ENCODE measurements at places on chromosomes 7 and 10.
A peak's percentile ranks its signal among the peaks of the same experiment; 100 is the strongest.

- no peak for DNase-seq
These were observed 77.4 kb downstream of the PPP1R17 start for GRCh38 chr7:31764462-31764861.

GRCh38 chr10:59854571-59854970 lies 51.8 kb downstream of the CCDC6 start:
- no peak for DNase-seq

DNA sequence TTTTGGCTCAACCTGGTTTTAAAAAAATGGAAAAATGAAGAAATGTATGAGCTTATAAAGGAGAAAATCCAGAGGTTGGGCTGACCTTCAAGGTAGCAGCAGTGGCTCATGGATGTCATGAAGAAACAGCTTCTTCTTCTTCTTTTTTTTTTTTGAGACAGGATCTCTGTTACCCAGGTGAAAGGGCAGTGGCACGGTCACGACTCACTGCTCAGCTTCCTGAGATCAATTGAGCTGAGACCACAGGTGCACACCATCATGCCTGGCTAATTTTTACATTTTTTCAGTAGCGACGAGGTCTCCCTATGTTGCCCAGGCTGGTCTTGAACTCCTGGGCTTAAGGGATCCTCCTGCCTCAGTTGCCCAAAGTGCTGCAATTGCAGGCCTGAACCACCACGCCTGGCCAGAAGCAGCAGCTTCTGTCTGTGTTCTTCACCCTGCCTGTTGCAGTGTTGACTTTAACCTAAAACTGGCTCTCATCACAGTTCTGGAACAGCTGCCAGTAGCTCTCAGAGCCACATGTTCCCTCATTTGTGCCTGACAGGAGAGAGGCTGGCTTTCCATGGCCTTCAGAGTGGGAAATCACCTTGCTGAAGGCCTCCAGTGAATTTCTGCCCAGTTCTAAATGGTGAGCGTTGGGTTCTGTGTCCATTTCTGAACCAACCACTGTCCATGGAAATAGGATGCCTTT lies 117.7 kb downstream of the PFKFB3 start:
- no peak for DNase-seq

DNA sequence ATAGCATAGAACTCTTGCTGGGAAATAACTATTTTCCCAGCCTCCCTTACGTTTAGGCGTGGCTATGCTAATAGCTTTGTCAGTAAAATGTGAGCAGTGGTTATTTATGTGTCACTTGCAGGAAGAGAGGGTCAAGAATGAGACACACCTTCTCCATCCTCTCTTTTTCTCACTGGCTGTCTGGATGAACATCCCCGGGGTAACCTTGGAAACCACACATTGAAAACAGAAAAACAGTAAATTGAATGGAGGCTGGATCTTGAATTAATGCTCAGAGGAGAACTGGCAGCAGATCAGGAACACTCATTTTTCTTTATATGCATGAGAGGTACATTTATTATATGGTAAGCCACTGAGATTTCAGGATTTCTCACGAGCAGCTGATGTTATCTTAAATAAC lies 127.6 kb downstream of the DNAJB9 start:
- DNase-seq, result no peak

GRCh38 chr10:100345570-100346330 lies 1.3 kb upstream of the SCD start:
- DNase-seq, result no peak

DNA sequence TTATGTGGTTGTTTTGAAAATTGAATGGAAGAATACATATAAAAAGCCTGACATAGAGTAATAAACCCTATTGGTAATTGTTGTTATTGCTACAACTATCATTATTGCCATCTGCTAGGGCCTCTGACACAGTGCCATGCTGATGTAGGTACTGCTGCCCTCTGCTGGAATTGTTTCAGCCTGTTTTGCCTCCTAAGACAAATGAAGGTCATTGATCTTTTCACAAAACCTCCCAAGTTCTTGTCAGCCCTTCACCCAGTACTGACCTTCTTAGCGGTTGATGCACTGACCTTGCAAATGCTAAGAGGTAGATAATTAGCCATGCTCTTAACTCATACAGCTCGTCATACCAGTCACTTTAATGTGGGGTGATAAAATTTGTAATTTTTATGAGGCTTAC lies 975.2 kb downstream of the SORCS1 start:
- no peak for DNase-seq

GRCh38 chr10:128180843-128181242 lies 54.6 kb upstream of the MKI67 start:
- no peak for DNase-seq

- peak; percentile 37 for DNase-seq
These were observed 276.1 kb downstream of the DNAJB6 start for GRCh38 chr7:157612664-157613561.

DNA sequence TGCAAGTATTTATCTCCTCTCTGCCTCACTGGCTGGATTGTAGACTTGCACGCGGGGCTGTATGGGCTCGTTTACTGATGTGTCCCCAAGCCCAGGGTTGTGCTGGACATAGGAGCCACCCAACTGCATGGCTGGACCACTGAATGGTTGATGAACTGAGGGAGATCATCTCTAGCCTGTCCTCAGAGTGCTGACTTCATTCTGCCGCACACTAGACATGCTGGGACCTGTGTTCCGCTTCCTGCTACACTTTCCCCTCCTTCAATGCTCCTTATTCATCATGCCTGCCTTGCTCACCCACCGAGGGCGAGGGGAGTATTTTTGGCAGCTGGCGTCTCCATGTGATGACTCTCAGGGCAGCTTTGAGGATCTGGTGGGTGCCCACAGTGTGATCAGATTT lies 440.2 kb downstream of the GLRX3 start:
- DNase-seq, result no peak

- DNase-seq, result no peak
These were observed 157.8 kb downstream of the SNX10 start for GRCh38 chr7:26449175-26450165.

DNA sequence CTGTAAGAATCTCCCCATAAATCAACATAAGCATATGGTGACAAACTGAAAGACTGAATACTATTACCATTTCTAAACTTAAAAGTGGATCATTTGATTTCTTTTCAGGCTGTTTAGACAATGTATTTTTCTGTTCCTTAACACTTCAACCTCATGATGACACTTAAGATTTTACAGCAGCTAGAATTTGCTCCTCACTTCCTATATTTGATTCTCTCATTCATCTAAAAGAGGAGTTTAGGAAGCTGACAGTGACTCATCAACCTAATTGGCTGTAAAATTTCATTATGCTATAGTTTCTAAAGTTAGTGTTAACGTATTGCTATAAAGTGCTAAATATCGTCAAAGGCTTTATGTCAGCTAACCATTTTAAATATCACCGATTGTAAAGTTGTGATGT lies 478.7 kb downstream of the GRM8 start:
- DNase-seq, result no peak

GRCh38 chr7:135181261-135181928 lies 10.9 kb upstream of the CYREN start:
- no peak for DNase-seq

GRCh38 chr7:98399462-98399861 lies 1.4 kb downstream of the BAIAP2L1 start:
- no peak for DNase-seq

DNA sequence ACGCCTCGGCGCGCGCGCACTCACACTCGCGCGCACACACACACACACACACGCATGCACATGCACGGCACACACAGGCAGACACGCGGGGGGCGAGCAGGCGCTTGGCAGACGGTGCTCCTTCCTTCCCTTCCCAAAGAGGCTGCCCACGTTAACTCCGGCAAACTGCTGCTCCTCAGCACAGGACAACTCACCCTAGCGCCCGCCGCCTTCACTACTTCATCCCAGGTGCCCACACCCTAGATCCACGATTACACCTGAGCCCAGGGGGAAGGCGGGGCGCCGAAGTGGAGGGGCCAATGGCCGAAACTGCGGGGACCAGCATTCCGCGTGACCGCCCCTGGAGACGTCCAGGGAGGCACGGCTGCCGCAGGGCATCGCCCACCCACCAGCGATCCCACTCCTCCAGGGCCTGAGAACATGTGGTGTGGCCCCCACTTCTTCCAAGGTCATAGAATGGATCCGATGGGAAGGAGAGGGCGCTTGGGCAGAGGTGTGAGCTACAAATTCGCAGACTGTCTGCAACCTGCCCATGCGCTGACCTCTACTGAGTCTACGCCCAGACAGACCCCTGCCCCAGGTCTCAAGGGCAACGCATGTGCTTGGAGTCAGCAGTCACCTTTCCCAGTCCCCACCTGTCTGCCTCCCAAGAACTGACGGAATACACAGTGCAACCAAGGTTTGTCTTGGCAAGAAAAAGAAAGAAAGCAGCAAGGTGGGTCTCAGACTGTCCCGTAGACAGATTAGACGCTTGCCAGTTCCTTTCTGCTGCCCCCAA lies 74.6 kb downstream of the CALN1 start:
- DNase-seq, result no peak

- DNase-seq, result no peak
These were observed 149.4 kb downstream of the LRRN3 start for GRCh38 chr7:111240371-111240770.

DNA sequence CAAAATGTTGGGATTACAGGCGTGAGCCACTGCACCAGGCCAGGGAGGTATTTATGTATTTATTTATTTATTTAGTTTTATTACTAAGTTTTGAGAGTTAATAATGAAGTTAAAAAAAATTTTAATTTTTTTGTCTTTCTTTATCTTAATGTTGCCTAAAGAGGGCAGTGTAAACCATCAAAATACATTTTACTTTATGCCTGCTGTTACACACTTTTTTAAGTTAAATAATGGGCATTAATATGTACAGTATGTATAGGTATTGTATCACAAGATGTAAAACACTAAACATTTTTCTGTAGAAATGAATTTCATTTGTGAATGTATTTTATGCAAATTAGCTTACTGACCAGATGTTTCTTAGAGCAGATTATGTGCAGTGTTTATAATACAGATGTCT lies 129.4 kb downstream of the AASS start:
- no peak for DNase-seq

DNA sequence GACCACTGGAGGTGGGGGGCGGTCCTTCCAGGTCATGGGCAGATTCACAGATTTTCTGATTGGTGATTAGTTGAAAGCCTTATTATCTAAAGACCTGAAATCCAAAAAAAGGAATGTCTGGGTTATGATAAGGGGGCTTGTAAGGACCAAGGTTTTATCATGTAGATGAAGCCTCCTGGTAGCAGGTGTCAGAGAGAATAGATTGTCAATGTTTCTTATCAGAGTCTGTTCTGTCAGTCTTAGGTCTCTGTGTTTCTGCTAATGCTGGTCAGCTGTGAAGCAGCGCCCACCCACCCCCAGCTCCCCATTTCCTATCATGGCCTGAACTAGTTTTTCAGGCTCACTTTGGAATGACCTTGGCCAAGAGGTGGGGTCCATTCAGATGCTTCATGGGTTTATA lies 21.2 kb downstream of the TES start:
- DNase-seq, result no peak

DNA sequence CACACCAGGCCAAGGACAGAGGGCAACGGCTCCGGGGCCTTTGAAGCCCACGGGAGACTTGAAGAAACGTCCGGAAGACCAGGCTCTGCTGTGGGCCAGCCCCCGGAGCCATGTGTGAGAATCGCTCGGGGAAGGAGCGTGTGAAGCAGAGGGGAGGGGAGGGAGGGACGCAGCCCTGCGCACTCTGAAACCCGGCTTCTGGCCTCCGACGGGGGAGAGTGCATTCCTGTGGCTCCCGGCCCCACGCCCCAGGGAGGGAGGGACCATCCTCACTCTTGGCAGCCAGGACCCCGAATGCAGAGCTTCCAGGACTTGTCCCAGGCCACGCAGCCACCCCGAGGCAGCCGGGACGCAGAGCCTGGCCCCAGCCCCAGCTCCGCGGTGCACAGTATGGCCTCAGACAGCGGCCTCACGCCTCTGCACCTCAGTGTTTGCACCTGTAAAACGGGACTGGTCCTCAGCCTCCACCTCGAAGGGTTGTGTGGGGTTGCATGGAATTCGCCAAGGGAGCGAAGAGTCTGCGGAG lies 67.4 kb downstream of the PDGFA start:
- DNase-seq, result no peak

GRCh38 chr10:102775201-102775934 lies 31.6 kb downstream of the WBP1L start:
- no peak for DNase-seq

DNA sequence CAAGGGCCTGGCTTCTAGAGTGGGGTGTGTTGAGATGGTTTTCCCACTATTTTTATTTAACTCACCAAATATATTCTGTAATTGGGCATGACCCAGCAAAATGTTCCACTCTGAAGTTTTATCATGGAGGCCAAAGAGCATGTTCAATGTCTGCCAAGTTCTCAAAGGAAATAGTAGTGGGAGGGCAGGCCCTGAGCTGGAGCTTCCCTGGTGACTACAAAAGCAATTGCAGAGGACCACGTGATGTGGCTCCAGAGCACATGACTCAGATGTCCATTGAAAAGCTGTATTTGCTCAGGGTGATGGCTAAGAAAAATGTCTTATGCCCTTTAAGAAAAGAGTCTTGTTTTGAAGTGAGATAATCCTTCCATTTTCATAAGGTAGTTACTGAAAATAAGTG lies 1024.8 kb downstream of the LRMDA start:
- no peak for DNase-seq

DNA sequence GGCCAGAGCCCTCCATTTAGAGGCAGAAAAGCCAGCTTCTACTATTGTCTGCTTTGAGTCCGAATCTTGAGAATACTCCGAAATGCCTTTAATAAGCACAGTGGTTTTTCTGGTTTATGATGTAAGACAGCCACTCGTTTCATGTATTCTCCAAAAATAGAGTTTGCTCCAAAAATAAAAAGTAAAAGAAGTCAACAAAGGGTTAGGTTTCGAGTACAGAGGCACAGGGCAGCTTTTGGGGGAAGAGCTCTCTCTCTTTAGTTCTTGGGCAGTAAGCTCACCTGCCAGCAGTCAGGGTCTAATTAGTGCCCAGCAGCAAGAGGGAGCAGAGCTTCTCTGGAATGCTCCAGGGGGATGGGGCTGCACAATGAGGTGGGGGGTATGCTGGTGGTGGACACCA lies 20.2 kb downstream of the CREB3L2 start:
- DNase-seq, result no peak

- DNase-seq, result no peak
These were observed 40.7 kb upstream of the EBLN1 start for GRCh38 chr10:22258471-22258870.

DNA sequence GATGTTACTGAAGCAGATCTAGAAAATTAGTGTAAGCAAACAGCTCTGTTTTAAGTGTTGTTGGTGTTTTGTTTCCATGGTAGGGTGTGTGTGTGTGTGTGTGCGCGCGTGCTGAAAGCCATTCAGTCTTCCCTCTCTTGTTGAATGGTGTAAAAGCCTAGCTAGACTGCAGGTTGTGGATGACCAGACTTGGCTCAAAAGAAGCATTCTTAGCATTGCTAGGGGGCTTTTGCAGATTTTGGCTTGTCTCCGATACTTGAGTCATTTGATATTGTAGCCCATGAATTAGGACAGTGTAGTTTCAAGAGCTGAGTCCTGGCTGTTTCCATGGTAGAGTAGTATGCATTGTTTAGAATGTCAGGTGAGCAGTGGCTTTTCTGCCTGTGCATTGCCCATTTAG lies 99.1 kb downstream of the SND1 start:
- DNase-seq, result no peak

DNA sequence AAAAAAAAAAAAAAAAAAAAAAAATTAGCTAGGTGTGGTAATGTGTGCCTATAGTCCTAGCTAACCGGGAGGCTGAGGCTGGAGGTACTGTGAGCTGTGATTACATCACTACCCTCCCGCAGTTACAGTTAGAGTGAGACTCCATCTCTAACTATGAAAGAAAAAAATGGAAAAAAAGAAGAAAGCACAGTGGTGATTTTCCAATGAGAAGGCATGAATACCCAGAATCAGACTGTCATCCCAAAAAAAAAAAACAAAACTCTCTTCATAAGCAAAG lies 269.9 kb upstream of the MKLN1 start:
- no peak for DNase-seq
